Activated CD4-positive, CD25-positive, alpha-beta regulatory T cell treated with anti-CD3 and anti-CD28 coated beads, Interleukin-2, amount 50 U/mL, for 16 hours (primary cell): ENCODE measurements at places on chromosomes 1 and 21.

DNA sequence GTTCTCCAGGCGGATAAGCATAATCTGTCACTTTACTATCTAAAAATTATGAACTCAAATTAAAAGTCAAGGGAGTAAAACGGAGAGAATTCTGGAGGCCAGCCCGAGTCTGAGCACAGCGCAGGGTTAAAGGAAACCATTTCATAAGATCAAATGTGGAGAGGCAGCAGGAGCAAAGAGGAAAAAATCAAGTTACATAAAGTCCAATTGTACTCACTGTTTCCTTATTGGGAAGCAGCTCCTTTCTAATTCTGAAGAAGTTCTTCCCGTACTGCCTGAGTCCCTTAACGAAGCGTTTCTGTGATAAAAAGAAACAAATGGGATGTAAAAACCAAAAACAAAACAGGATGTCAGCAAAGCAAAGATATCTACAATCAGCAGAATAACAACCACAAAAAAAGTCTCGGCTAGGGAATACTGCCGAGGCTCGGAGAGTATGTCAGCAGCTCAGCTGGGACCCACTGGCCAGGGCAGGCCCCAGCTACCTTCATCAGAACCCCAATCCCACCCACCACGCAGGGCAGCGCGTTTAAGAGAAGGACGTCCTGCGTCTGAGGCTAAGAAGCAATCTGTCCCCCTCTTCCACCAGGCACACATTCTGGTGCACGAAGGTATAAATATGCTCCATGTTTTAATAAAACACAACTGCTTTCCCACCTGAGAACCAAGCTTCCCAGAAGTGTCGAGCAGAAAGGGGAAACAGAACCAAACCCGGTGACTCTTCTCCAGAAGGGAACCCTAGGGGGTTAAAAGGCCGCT is 104.8 kb downstream of the SLC45A1 start:
- no peak for DNase-seq

DNA sequence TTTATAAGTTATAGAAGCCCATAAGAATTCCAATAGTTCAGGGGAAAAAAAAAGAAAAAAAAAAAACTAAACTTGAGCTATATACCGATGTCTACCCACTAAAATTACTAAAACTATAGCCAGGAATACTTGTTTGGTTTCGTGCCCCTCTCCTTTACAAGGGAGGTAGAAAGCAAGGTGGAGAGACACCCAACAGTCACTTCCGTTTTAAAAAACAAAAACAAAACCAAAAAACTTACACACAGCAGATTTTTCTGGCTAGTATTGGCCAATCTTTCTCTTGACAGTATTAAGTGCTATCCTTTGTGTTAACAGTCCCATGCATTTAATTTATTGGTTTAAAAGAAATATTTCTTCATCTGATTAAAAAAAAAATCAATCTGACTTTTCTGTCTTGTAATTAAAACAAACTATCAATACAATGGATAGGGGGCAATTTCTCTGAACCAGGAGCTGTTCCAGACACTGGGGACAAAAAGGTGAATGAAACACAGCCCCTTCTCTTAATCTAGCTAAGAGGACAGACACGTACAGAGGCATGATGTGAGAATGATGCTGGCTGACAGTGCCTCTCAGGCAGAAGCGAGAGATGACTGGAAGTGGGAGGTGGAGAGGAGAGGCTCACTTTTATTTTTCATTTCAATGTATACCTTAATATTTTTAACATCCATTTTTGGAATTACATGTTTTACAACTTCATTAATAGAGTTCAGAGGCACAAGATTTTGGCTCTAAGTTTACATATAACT is 214.8 kb downstream of the RERE start:
- no peak for DNase-seq

GRCh38 chr21:33268737-33269441 is 2.7 kb downstream of the IL10RB start:
- peak; percentile 8 for DNase-seq

DNA sequence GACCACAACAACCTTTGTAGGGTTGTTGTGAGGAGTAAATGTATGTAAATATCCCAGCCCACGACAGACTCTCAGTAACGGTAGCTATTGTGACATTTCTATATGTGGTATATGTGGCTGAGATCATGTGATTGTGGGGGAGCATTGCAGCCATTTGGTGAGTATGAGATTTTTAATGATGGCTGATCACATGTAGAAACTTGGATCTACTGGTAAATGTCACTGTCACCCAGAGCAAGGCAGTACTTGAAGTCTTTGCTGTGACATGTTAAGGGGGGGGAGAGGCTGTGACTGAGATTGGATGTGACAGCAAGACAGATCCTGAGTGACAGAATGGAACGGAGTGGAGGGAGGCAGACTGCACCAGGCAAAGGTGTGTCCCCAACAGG is 23.9 kb upstream of the MEF2D start:
- no peak for DNase-seq

- no peak for DNase-seq
These were observed 6.9 kb downstream of the HTR1D start for GRCh38 chr1:23210351-23210785.
